ENCODE measurements at places on chromosomes 13 and 19.

- no peak for DNase-seq
These were observed 66.8 kb upstream of the RFC3 start for GRCh38 chr13:33751151-33751550.

DNA sequence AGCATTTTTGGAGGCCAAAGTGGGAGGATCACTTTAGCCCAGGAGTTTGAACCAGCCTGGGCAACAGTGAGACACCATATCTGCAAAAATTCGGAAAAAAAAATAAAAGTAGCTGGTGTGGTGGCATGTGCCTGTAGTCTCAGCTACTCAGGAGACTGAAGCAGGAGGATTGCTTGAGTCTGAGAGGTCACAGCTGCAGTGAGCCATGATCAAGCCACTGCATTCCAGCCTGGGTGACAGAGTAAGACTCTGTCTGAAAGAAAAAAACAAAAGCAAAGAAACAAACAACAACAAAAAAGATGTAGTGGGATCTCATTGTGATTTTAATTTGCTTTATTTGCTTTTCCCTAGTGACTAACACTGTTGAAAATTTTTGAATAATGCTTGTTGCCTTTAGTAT, 394.7 kb upstream of the KLHL1 start:
- DNase-seq: no peak

- no peak for DNase-seq
These were observed 1.0 kb downstream of the DIRAS1 start for GRCh38 chr19:2719920-2720776.

GRCh38 chr13:91346062-91346461, 1.4 kb upstream of the MIR17HG start:
- DNase-seq: no peak

- DNase-seq: no peak
These were observed 14.0 kb downstream of the NKPD1 start for GRCh38 chr19:45146741-45147205.

DNA sequence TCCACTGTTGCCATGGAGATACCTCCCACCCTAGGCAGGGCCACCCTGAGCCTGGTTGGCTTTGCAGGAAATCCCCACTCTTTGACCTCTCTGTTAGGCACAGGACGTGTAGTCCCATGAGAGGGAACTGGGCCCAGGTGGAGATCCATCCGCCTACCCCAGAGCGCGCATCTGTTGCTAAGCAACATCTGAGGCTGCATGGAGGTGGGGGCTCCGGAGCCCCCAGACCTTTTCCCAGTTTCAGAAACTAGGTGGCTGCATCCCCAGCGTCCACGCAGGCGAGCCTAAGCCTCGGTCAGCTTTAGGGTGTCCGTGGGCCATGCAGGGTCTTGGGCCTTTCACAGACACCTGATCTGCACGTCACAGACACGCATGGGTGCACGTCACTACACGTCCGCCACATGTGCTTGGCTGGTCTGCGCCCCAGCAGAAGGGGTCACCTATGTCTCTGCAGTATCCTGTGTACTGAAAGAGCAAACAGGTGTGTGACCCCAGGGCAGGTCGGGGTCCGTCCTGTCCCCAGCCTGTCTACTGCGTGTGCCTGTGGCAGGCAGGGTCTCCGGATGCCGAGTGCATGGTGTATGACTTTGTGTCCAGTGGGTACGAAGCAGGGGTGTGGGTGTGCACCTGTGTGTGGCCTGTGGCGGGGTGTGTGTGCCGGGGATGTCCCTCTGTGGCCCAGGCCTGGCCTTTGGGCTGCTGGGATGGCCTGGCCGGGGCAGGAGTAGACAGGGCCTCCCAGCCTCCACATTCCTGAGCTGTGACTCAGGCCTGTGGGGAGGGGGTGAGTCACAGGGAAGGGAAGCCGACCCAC, 4.1 kb upstream of the CIRBP start:
- DNase-seq: no peak

DNA sequence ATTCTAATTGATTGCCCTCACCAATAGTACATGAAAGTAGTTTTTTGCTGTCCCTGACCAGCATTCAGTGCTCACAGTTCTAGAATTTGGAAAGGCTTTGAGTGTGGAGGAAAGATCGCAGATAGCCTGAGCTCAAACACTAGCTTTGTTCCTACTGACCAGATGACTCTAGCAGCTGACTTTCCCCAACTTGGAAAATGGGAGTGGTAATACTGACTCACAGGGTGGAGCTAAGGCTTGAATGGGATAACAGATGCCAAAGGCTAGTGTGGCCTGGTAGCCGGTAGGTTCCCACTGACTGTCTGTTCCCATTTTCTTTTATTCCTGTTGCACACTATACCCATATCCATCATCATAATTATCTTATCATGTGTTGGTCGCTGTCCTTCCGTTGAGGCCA, 3.7 kb downstream of the ZSCAN22 start:
- DNase-seq: no peak

- no peak for DNase-seq
These were observed 226.3 kb downstream of the TBC1D4 start for GRCh38 chr13:75255653-75256052.

- DNase-seq: no peak
These were observed 8.4 kb downstream of the SPRYD7 start for GRCh38 chr13:49927755-49928154.

DNA sequence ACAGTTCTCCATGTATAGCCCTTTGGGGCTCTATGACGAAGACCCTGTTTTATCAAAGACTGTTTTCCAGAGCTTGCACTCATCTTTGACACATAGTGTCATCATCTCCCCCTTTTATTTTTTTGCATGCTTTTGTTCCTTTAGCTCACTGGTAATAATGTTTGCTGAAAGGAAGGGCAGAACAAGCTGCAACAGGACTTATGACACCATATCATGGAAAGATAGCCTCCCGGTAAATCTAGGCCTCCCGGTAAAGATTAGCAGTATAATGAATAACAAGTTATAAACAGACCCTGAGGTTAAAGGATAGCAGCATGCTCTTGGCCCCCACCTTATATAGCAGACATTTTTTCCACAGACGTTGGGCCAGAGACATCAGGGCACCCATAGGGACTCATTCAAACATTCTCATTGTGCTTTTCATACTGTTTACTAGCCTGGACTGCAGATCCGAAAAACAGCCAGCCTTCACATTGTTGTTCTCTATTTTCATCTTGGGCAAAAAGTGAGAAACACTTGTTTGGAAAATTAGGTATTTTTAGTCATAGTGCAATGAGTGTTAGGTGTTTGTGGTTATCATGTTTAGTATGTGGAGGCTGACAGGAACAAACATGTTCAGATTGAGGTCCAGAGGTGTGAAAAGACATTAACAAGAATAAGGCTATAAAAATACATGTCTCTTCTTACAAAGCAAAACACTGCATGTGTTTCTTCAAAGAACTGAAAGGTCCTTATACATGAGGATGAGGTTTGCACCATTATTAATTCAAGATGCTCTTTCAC, 136.9 kb upstream of the SPRY2 start:
- DNase-seq: no peak

GRCh38 chr19:6716610-6716970, 3.9 kb downstream of the C3 start:
- DNase-seq: no peak

GRCh38 chr19:53812335-53812734, 11.8 kb downstream of the NLRP12 start:
- no peak for DNase-seq

GRCh38 chr13:114118086-114118485, 14.3 kb downstream of the RASA3 start:
- DNase-seq: no peak

GRCh38 chr19:33781996-33782395, 14.7 kb upstream of the KCTD15 start:
- DNase-seq: no peak

DNA sequence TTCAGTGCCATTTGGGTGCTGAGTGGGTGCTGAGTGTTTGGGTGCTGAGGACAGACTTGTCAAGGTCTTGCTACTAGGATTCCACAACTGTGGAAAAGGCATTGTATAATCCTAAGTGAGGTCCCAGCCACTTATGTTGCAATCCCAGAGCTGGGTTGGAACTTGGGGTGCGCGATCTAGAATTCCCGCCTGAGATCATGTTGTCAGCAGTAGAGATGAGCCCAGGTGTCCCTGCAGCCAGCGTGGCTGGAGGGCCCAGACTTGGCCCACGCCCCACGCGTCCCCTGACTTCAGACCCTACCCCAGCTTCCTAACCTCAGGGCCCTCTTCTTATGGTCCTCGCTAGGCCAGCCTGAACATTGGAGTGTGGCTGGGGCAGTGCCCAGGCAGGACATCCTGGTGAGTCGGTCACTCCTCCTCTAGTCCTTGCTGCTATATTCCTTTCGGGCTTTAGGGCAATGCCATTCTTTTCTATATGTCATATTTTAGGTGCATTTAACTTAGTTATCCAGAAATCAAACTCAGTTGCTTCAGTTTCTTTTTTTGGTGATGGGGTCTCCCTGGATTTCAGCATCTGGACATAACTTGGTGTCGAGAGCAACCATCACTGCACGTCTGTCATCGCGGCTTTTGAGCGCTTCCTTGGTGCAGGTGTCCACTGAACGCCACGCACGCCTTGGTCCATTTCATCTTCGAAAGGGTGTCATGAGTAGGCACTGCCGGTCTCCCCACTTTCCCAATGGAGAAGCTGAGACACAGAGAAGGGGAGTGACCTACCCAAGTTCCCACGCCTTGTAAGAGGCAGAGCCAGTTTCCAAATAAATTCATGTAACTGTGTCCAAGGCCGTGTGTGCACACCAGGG, 46.4 kb upstream of the F7 start:
- DNase-seq: no peak

DNA sequence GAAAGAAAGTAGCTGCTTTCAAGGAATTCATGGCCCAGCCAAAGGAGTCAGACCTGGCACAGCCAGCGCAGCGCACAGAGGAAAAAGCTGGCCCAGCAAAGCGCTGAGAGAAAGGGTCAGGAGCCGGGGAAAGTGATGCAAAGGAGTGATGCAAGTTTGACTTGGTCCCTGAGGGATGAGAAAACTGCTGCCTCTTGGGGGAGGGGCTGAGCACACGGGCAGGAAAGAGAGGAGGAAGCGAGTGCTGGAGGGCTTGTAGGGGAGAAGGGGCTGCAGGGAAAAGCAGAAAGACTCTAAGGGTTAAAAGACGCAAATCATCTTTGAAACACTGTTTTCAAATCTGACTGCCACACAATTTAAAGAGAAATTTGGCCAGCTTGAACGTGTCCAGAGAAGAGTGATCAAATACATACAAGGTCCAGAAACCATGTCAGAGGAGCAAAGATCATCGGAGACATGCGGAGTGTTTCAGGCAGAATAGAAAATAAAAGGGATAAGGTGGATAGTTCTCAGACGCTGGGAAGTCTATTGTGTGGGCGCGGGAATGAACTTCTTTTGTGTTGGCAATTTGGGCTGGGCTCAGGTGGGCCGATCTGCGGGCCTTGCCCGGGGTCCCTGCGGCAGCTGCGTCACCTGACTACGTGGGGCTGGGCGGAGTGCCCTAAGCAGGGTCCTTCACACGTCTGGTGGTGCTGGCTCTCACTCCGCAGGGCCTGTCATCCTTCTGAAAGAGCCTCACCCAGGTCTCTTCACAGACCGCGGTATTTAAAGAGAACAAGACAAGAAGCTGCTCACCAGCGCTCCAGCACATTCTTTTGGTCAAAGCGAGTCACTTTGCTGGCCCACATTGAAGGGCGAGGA, 18.1 kb downstream of the N4BP2L1 start:
- no peak for DNase-seq

DNA sequence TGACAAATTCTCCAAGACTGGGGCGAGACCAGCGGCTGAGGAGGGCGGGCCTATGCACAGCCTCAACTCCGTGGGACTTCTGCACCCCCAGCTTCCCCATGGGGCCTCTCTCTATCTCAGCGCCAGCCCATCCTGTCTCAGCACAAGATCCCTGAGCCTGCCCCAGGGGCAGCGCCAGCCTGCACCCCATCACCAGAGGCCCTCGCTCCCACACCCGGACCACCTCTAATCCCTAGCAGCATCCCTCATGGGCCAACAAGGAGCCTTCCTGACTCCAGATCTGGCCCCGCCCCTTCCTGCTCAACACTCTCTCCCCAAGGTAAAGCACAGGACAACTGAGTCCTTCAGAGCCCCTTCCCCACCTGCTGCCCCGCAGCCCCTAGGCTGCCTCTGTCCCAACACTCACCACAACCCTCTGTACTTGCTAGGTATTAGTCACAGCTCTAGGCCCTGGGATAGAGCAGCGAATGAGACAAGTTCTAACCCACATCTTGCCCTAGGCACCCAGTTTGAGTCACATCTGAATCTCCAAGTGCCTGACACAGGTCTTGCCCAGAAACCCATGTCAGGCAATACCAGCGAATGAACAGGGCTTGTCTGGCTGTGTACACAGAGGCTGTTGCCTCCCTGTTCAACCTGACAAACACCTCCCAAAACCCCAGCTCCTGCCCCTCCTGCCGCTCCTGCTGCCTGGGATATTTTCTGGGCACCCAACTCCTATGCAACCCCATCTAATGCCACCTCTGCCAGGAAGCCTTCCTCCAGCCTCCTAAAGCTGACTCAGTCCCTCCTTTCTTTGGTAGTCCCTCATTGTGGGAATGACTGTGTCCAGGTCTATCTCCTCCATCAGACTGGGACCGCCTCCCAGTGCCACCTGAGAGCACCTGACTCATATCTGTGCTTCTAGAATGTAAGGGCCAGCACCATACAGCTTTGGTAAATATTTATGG, 18.6 kb downstream of the GRIK5 start:
- no peak for DNase-seq

- DNase-seq: no peak
These were observed 51.6 kb downstream of the DNAJC15 start for GRCh38 chr13:43074824-43075510.

GRCh38 chr19:18349524-18350128, 9.2 kb downstream of the PGPEP1 start:
- peak; percentile 4 for DNase-seq

DNA sequence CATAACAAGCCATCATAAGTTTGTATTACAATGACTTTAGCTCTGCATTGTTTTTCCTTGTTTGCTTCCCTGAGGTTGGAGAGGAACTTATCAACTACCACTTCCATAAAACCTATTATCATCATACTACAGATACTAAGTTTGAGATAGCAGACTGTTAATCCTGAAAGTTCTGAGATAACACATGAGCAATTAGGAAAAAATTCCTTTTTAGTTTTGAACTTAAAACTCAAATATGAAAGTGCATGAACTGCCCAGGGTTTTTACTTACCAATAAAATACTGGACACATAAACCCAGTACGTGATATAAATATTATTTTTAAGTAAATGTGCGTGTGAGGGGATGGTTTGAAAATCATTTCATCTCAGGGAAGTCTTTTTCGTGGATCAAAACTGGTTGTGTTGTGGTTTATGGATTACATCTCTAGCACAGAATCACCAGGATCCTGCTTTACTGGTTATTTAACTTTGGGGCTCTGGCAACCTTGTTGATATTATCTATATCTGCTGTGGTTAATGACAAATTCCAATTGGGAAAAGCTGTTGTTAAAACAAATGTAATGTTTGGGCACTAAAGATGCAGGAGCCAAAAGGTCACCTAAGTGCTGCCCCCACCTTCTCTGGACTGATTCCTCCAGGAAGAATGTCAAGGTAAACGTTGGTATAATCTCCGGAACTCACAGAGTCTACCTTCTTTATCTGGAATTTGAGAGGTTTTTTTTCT, 12.4 kb downstream of the CDX2 start:
- no peak for DNase-seq

DNA sequence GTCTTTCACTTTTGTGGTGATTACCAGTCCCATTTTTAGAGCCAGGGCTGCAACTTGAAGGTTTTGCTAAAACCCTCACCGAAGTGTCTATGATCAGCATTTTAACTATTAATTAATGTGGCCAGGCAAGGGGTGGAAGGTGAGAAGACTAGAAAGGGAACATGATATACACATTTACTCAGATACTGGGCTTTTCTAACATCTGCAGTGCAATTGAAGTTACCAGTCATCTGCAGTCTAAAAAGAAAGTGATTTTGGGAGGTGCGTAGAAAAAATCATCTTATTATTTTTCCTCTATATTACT, 481 bp downstream of the ALOX5AP start:
- DNase-seq: no peak

- no peak for DNase-seq
These were observed 6.6 kb upstream of the AKAP8L start for GRCh38 chr19:15425321-15425950.
